ENCODE measurements at places on chromosomes 7 and 10.

- no peak for DNase-seq
Measured at GRCh38 chr10:32142646-32143045, 86.4 kb upstream of the KIF5B start.

DNA sequence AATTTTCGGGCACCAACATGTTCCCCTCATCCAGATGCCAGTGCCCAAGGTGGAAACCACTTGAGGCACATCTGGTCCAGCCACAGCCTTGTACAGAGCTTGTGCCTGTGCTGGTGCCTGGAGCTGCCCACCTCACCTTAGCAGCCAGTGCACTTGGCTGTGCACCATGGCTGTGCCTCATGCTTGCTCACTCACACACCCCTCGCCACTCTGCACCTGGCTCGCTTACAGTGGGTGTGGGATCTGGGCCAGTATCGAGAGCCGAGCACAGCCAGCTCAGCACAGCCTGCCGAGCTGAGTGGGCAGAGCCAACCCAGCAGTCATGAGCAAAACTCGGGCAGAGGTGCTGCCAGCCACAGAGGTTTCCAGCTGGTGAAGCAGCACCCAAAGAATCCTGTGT, 139.9 kb upstream of the NUPR2 start:
- DNase-seq: no peak

DNA sequence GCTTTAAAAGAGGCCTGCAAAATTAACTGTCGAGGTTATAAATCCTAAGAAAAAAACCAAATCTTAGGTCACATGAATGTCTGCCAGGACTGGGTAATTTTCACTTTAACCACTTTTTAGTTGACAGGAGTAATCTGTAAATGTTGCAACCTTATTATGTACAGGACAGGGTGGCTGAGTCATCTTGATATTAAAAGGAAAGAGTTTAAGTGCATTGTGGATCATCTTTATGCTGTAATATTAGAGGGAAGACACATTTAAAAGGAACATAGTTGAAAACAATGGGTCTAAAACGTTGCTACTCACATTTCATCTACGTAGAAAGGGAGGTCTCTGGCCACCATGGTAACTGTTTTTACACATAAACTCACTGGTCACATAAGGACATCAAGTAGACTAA, 115.5 kb downstream of the LSMEM1 start:
- no peak for DNase-seq

GRCh38 chr7:128017862-128018845, 13.1 kb downstream of the LRRC4 start:
- peak; percentile 58 for DNase-seq

- DNase-seq: no peak
Measured at GRCh38 chr7:44707558-44708230, 41.0 kb upstream of the ZMIZ2 start.

DNA sequence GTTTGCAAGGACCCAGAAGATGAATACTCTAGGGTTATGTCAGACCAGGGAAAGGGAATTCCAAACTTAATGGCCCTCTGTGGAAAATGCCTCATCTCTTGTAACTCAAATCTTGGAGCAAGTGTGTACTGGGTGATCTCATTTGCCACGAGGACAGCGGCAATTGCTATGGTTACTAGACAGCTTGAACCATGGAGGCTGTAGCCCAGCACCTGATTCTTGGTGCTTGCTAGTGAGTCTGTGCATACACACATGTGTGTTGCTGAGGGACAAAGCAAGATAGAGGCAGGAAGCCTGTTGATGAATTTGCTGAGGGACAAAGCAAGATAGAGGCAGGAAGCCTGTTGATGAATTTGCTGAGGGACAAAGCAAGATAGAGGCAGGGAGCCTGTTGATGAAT, 58.6 kb upstream of the FEZF1 start:
- no peak for DNase-seq

GRCh38 chr10:127982601-127983000, 75.7 kb downstream of the PTPRE start:
- DNase-seq: no peak

DNA sequence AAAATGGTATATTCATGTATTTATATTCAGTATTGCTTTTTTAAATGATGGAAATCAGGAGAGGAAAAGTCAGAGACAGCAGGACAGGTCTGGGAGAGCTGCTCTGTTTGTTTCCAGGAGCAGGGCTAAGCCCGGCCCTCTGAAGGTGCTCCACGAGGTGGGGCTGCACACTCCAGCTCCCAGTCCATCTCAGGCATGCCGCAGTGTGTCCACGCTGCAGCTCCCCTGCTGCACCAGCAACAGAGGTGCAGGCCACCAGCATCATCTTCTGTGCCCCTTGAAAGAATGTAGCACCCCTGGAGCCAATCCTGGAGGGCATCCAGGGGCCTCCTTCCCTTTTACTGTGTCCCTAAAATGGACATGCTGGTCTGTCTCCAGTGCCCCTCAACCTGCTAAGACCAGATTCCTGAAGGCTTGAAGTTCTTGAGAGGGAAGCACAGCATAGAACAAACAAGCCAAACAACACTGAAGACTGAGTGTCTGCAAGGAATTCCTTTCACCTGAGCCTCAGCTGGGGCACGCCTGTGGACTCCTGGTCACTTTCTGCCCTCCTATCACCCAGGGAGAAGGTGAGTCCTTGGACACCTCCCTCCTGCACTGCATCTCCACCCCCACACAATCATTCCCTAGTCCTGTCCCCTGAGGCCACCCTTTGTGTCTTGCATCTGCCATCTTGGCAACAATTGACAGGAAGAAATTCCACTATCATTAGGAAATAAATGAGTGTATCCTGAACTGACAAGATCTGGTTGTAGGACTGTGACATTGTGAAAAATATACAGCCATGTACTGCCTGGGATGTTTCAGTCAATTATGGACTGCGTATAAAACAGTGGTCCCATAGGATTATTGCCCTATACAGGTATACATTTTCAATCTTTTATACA, 100.5 kb downstream of the CXCL12 start:
- DNase-seq: no peak

GRCh38 chr10:23613900-23614299, 175.0 kb downstream of the OTUD1 start:
- DNase-seq: no peak

DNA sequence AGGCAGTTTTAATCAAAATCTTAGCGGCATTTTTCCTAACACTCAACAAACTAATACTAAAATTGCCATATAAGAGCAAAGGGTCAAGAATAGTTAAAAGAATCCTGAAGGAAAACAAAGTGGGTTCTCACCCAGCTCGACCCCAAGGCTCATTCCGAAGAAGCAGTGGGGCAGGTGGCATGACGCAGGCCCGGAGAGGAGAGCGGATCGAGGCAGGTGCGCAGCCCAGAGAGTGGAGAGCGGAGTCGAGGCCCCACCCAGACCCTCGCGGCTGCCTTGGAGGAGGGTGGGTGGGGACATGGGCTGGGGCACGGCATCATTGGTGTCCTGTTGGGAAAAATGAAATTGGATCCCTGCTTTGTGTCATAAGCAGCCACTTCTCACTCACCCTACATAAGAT, 109.8 kb downstream of the INPP5A start:
- no peak for DNase-seq

DNA sequence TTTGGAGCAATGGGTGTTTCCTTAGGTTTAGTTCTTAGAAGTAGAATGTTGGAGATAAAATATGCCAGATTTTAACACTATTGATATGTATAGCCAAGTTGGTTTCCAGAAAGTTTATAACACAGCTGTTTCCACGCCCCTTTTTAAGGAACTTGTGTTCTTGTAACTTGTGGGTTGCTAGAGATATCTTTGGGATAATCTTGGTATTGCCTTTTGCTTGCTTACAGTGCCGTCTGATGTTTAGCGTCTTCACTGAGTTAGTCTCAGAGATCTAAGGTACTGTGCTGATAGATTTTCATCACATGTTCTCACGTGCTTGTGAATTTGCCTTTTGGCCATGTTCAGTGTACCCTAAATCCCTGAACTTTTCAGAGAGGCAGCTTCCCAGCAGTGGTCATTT, 12.4 kb downstream of the TMEM248 start:
- no peak for DNase-seq

- no peak for DNase-seq
Measured at GRCh38 chr10:77927402-77928246, 1.1 kb upstream of the DLG5 start.

DNA sequence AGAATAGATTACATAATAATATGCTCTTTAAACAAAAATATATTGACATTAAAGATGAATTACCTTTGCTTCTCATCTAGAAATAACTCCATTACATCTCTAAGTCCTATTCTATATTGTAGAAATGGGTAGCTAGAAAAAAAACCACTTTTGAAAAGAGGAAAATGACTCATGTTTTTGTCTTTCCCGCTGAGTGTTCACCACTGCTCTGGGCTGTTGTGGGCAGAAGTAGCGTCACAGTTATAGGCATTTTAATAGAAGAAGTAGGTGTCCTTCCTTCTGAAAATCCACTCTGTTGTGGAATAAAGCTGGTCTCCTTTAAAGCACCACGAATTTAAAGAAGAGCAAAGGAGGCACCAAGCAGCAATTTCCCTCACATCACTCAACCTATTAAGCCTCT, 117.6 kb upstream of the NFE2L3 start:
- no peak for DNase-seq

DNA sequence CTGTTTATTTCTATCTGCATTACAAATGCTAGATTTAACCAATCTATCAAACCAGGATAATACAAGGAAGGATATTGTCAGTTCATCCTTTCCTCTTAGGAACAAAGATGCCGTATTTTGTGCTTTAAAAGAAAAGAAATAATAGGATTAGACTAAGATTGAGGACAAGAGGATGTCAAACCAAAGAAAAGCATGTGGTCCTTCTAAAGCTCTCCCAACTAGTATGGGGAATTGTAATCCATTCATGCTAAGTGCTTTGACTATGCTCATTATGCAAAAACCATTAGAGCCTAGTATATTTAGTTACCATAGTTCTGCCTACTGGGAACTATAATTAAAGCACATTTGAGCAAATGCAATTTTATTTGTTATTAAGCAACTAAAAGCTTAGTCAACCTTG, 280.2 kb downstream of the GRM8 start:
- DNase-seq: no peak

DNA sequence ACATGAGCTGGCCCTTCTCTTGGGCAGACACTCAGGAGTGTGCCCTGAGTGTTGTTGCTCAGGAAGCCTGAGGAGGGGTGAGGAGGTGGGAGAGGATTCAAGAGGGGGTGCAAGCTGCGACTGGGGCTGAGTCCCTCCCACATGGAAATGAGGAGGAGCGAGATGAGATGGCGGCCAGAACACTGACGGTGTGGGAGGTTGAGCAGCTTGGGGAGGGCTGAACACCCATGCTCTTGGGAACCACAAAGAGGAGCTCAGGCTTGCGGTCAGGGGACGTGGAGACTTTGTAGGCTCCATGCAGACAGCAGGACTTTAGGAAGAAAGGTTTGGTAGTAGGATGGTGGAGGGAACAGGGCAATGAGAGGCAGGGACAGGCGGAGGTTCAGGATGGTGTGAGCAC, 163.2 kb upstream of the SHH start:
- no peak for DNase-seq

DNA sequence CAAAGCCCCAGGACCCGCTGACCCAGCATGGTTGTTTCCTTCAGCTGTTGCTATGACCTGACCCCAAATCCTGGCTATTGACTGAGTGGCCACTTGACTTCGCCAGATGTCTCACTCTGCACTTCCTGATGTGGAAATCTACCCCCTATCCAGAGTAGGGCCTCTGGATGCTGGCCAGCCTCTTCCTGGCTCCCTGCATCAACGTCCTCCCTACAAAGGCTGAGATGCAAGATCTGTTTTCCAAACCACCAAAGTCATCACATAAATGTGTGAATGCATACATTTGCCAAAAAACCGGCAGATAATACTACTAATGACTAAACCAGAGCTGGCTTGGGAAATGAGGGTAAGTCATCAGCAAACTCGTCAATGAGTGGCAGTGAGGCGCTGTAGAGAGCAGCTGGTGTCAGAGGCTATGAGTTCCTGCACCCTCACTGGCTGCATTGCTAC, 70.4 kb downstream of the PYROXD2 start:
- DNase-seq: peak; percentile 66

- DNase-seq: no peak
Measured at GRCh38 chr10:58554316-58554715, 41.6 kb downstream of the BICC1 start.

GRCh38 chr7:101927802-101928201, 110.4 kb downstream of the CUX1 start:
- no peak for DNase-seq

- DNase-seq: no peak
Measured at GRCh38 chr10:120926611-120927010, 75.4 kb downstream of the WDR11 start.

DNA sequence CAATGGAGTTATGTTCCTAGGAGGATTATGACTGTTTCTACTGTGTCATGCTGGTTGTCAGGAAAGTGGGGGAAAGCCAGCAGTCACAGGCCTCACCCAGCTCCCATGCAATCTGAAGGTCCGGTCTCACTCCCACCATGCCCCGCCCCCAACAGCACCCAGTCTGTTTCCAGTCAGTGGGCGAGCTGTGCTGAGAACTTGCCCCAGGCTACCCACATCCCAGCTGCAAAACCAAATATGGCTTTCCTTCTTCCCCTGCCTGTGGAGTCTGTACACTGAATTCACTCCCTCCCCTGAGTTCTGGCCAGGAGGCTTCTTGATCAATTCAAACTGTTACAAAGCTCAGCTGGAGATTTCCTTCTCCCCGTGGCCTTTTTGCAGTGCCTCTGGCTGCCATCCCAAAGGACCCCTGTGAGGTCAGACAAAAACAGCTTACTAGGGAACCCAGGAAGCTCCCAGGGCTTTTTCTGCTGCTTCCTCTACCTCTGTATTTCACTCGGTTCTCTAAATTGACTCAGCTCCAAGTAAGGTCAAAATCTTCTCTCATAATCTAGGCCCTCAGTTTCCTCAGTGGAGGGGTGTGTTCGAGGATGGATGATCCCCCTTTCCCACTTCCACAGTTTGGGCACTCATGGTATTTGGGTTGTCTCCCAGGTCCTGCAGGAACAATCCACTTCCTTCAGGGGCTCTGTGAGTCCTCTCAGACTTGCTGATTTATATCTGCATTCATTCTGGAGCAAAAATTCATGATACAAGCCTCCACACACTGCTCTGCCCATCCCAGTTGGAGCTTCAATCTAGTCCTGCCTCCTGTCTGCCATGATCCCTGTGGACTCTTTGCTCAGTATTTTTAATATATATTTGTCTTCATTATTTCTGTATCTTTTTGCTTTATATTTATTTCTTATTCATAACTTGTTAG, 205.5 kb downstream of the SEMA3D start:
- DNase-seq: no peak
